ENCODE measurements at places on chromosomes 6 and 20. TPM values are rescaled to one million over a fixed set of nuclear protein-coding genes. Genes with fewer than 3 reads are reported as not detected.

The NUP153 gene
- 62.5 TPM for total RNA-seq

The COL11A2 gene
- total RNA-seq = 0.49 TPM

The ABHD16B gene
- total RNA-seq = not detected

- H3K27ac ChIP-seq = no peak overlapping the region
- DNase-seq = peak; percentile 72
- peaks cover 11% of the 10 kb centered on the region for H3K4me1 ChIP-seq
- H3K27me3 ChIP-seq = no peaks in the 10 kb centered on the region
These were observed 86.5 kb upstream of the MYL9 start for GRCh38 chr20:36454698-36455427.

GRCh38 chr6:134983823-134984222, 33.9 kb upstream of the ALDH8A1 start:
- no peak for DNase-seq
- no peaks in the 10 kb centered on the region for H3K27me3 ChIP-seq
- H3K36me3 ChIP-seq = no peaks in the 10 kb centered on the region
- H3K4me1 ChIP-seq = peaks cover 5% of the 10 kb centered on the region
- no peak overlapping the region for H3K27ac ChIP-seq
- H3K4me3 ChIP-seq = no peak overlapping the region
